ENCODE measurements at places on chromosomes 13 and 19.

DNA sequence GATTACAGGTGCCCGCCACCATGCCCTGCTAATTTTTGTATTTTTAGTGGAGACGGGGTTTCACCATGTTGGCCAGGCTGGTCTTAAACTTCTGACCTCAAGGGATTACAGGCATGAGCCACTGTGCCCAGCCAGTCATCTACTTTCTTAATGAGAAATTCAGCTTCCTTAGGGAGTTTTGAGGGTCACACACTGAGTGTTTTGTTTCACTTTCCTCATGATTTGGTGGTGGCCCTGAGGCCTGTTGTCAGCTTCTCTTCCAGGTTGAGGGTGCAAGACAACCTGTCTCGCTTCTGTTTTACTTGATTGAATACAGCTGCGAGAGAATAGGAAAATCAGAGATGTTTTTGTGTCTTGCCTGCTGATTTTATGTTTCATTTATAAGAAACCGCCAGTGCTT, 9.9 kb downstream of the FRY start:
- DNase-seq: no peak

DNA sequence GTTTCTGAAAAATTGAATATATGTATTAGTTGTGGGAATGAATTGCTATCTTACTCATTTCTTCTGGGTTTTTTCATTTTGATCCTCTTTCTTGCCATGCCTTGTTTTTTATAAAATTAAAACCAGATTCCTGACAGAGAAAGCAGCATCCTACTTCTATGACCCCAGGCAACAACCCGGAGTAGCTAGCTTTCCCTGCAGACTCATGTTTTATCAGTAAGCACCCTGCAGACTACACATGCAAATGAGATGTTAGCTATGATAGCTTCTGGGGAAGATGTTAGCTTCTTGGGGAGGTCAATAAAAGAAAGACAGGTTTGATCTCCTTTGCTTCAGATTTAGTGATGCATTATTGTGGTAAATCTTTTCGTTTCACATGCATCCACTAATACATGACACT, 1598.6 kb downstream of the SLITRK5 start:
- no peak for DNase-seq

GRCh38 chr13:91169321-91170050, 178.0 kb upstream of the MIR17HG start:
- DNase-seq: no peak

DNA sequence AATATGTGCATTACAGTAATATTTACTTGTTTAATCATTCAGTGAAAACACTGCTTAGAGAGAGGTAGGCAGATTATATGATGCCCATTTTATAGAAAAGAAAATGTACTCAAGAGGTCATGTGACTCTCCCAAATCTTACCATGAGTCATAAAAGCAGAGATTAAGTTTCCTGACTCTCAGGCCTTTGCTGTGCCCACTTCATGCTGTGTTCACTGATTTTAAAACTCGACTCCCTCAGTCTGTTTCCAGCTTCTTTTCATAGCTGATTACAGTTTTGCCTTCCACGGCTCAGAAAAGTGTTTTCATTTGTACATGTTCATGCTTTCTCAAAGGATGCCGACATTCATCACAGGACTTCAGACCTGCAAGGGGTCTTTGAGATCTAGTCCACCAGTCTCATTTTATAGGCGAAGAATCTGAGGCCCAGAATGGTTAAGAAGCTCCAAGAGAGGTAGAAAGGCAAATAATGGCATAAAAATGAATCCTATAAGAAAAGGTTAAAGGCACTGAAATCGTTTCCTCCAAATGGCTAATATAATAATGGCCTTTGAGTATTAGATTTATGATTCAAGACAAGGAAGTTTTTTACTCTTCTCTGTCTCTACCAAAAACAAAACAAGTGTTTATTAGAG, 9.0 kb upstream of the IPO5 start:
- no peak for DNase-seq

DNA sequence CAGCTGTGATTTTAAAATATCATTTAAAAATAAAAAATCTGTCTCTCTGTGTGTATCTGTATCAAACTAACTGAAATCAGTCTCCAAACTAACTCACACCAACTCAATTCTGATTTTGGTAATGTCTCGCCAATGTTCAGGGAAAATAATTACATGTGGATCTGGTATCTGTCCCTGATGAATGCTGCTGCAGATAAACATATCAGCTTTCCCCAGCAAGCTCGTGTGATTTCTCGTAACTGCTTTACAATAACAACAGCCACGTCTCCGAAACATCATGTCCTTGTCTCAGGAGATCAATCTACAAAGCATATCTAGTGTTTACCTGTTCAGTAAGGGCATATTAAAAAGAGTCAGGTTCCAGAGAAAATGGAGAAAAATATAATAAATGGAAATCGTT, 129.0 kb downstream of the IRS2 start:
- no peak for DNase-seq

GRCh38 chr13:80297094-80297493, 43.8 kb downstream of the SPRY2 start:
- no peak for DNase-seq

GRCh38 chr19:5072115-5072514, 103.2 kb downstream of the KDM4B start:
- no peak for DNase-seq

- no peak for DNase-seq
Measured at GRCh38 chr19:31658993-31659896, 310.0 kb upstream of the TSHZ3 start.

DNA sequence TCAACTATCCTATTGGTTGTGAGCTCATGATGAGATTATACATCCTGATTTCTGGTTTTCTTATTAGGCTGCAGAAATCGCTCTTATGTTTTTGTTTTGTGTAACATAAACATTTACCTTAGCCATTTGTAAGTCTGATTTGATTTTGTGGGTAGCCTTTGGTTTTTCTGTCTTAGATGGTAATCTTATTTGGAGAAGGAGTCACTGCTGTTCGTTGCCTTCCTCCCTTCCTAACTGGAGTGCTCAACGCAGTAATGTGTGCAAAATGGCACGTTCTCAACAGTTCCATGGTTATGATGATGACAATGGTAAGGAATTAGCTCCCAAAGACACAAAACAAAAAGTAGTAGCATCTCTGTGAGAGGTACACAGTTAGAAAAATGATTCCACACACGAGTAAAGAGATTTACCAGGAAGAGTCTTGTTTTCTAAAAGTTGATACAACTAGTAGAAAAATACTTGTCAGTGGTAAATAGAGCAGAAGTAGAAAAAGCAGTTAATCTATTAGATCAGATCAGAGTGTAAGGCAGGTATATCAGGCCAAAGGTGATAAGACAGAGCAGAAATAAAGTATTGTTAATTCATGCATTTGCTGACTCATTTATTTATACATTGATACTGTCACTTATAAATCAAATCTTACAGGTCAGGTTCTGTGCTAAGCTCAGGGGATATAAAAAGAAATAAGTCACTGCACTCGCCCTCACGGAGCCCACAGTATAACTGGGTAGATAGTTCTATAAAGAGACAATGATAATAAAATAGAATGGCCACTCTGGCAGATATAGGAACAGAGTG, 270.0 kb downstream of the NALCN start:
- DNase-seq: no peak

DNA sequence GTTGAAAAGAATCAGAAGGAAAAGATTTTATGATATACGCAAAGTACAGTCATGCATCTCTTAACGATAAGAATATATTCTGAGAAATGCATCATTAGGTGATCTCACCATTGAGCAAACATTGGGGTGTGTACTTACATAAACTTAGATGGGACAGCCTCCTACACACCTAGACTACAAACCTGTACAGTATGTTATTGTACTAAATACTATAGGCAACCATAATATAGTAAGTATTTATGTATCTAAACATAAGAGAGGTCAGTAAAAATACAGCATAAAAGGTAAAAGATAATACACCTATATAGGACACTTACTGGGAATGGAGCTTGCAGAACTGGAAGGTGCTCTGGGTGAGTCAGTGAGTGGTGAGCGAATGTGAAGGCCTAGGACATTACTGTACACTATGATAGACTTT, 254.6 kb downstream of the SPRY2 start:
- no peak for DNase-seq

Measured in NCI-H446 treated with DMSO at 0.1 percent for 48 hours (cell line).